Glomerular endothelial cell (primary cell): ENCODE measurements at places on chromosomes 6 and 20.

GRCh38 chr6:10338151-10338550, 76.7 kb downstream of the TFAP2A start:
- no peak for DNase-seq

- no peak for DNase-seq
Measured at GRCh38 chr6:34044945-34045595, 100.8 kb downstream of the GRM4 start.

- no peak for DNase-seq
Measured at GRCh38 chr20:10419550-10420133, 14.4 kb downstream of the MKKS start.

GRCh38 chr6:167034056-167034455, 34.9 kb downstream of the CEP43 start:
- DNase-seq: no peak

DNA sequence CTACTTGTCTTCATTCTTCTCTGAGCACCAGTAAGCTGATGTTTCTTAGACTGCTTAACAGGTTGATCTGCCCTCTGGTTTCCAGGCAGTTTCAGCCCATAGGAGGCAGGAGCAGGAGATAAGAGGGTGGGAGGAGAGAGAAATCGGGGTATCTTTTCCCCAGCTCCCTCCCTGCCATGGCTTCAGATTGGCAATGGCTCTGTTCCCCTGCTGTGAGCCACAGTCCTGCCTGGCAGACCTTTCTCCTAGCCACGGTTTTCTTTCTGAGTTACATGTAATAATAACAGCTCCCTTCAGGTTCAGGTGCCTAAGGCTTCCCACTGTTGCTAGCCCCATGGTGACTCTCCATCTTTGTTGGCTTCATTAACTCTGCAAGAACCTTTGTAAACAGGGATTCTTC, 115.3 kb downstream of the CD83 start:
- DNase-seq: no peak

DNA sequence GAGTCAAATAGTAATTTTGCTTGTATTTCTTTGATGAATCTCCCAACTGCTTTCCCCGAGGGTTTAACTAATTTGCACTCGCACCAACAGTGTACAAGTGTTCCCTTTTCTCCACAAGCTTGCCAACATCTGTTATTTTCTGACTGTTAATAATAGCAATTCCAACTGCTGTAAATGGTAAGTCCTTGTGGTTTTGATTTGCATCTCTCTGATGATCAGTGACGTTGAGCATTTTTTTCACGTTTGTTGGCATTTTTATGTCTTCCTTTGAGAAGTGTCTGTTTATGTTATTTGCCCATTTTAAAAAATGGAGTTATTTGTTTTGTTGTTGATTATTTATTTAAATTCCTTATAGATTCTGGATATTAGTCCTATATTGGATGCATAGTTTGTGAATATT, 399.8 kb upstream of the MAN1A1 start:
- no peak for DNase-seq

GRCh38 chr6:92297101-92297500, 1122.3 kb downstream of the EPHA7 start:
- no peak for DNase-seq

DNA sequence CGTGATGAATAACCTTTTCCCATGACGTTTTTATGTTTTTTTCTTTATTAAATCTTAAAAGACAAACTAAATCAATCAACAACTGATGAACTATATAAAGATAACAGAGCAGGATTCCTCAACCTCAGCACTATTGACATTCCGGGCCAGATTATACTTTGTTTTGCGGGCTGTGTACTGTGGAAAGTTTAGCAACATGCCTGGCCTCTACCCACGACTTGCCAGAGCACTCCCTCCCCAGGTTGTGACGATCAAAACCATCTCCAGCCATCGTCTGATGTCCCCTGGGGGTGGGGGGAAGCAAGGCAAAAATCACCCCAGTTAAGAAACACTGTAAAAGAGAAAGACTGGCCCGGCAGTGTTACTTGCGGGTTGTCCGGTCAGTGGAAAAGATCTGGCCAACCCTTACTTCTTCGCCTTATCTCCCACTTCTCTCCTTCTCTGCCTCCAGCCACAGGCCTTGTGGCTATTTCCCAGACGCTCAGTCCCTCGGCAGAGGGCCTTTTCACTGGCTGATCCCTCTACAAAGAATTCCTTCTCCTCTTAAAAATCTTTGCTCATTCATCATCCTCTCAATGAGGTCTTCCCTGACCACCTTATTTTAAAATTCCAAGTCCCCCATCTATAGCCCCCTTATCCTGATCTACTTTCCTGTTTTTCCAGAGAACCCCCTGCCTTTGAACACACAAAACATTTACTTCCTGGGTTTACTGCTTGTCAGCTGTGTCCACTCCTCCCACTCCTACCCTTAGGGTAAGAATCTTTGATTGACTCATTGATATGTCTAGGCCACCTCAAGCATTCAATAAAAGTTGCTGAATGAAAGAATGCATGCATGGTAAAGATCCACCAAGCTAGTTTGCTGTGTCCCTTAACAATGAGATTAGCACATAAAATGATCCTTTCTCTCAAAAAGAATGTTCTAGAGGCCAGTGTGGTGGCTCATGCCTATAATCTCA, 14.7 kb upstream of the RAB22A start:
- DNase-seq: no peak

GRCh38 chr6:142153196-142153595, 6.1 kb downstream of the VTA1 start:
- DNase-seq: no peak

GRCh38 chr20:62339647-62340062, 27.5 kb downstream of the LAMA5 start:
- no peak for DNase-seq

- no peak for DNase-seq
Measured at GRCh38 chr20:49804364-49804763, 8.3 kb upstream of the SLC9A8 start.

DNA sequence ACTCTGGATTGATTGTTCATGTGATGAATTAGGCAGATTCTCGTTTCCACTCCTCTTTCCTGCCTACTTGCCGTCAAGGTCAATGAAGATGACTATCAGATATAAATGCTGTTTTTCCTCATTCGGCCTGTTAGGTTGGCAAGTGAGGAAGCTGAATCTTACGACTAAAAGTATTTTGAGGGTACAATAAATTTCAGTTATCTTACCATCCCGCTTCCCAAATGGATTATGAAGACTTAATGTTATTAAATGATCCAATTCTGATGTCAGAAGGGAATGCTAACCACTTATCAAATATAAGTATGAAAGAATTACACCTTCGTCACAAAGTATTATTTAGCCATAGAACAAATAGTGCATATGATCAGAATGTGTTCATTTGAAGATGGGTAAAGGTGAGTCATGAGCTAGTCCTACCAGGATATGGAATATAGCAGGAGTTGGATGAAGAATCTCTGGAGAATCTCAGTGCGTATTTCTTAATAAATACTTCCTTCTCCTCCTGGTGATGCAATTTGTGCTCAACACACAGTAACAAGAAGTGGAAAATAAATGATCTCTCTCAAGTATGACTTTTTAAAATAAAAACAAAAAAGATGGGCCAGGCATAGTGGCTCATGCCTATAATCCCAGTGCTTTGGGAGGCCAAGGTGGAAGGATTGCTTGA, 4.6 kb downstream of the GPLD1 start:
- DNase-seq: no peak

DNA sequence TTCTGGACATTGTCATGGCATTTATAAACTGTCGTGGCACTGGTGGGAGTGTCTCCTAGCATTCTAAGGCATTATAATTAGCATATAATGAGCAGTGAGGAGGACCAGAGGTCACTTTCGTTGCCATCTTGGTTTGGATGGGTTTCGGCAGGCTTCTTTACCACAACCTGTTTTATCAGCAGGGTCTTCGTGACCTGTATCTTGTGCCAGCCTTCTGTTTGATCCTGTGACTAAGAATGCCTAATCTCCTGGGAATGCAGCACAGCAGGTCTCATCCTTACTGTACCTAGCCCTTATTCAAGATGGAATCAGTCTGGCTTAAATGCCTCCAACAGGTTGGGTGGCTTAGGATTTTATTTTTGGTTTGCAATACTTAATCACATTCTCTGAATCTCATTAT, 142.7 kb upstream of the GGTLC1 start:
- DNase-seq: no peak

- DNase-seq: no peak
Measured at GRCh38 chr6:153767127-153767526, 271.9 kb upstream of the OPRM1 start.

- DNase-seq: no peak
Measured at GRCh38 chr6:80544555-80544954, 438.1 kb downstream of the BCKDHB start.

DNA sequence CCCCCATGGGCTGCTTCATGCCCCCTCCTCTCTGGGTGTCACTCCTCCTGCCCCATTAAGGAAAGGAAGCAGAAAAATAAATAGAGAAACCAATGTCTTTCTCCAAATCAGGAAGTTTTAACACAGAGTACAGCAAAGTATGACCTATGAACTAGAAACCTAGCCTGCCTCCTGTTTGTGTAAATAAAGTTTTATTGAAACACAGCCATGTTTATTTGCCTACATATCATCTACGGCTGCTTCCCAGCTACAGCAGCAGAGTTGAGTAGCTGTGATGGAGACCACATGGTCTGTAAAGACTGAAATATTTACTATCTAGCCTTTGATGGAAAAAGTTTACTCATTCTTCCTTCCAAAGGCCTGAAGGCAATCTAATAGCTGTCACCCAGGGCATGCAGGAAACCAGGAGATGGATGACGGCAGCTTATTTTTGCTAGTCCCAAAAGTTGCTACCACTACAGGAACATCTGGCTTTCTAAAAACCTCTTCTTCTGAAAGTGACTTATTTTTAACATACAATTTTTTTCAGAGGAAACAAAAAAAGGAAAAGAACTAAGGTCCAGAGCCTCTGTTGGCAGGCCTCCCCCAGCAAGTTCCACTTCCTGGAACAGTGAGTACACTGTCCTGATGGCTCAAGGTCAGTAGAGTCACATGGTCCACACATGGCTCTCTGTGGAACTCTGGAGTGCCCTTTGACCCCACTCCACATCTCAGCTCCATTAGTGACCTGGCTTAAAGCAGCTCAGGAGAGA, 287.8 kb downstream of the PTPRT start:
- DNase-seq: no peak

- DNase-seq: no peak
Measured at GRCh38 chr6:70982747-70983146, 25.9 kb upstream of the B3GAT2 start.

- DNase-seq: no peak
Measured at GRCh38 chr6:110664933-110665332, 150.3 kb downstream of the CDK19 start.

DNA sequence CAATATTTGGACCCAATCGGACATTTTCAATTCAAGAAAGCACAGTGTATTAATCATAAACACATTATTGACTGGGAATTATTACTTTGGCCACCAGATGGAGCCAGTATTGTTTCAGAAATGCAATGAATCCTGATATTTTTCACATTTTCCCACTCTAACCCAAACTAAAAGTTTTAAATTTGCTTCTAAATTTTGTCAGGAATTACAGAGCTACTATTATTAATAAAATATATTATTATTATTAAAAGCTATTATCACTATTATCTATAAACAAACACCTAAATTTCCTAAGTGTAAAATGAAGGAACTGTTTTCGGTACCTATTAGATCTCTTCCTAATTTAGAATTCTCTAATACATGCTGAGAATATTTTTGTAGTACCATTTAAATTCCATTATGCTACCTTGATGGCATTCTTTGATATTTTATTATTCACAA, 245.3 kb downstream of the OGFRL1 start:
- DNase-seq: no peak

GRCh38 chr20:38547288-38548085, 33.5 kb upstream of the ADIG start:
- DNase-seq: no peak

DNA sequence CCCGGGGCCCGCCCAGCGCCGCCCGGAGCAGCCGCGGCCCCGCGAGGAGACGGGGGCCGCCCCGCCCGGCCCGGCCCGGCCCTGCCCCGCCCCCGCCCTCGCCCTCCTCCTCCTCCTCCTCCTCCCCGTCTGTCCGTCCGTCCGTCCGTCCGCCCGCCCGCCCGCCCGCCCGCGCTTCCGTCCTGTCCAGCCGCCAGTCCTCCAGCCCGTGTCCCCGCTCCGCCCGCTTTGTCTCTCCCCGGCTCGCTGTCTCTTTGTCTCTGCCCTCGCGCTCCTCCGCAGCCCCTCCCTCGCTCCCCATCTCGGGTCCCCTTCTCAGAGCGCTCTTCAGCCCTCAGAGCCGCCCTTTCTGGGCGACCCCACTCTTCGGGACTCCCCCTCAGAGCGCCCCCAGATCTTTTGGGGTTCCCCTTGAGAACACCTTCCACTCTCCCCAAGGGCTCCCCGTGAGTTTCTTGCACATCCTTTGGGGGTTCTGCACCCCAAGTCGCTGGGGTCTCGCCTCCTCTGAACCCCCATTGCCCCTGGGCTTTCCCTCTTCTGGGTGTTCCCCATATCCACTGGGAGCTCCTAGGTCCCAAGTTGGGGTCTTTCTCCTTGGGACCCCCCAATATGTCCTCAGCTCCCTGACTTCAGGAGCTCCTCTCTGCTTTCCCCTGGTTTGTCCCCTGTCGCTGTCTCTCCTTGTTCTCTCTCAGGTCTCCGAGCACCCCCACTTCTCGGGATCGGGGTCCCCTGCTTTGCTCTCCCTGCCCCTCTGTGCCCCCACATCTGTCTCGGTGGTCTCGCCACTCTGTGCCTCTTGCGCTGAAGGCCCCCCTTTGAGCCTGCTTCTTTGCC, 79.5 kb upstream of the MYL9 start:
- no peak for DNase-seq

- no peak for DNase-seq
Measured at GRCh38 chr6:169632841-169633240, 69.0 kb downstream of the WDR27 start.

- no peak for DNase-seq
Measured at GRCh38 chr6:153086225-153086990, 44.7 kb downstream of the RGS17 start.

DNA sequence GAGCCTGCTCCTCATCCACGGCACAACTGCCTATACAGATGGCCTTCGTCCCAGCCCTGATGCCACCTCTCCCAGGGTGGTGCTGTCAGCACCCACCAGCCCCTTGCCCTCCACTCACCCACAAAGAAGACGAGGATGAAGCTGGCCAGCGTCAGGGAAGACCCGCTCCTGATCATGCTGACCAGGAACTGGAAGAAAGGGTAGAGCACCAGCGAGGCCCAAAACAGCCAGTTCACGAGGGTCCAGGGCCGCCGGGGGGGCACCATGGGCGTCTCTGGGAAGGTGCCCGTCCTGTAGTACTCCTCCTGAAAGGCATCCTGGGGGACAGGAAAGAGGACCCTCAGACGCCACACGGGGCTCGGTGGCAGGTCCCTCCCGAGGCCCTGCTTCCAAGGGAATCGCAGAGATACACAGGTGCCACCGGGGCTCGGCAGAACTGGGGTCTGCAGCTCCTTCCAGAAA, 134.5 kb downstream of the AGPAT4 start:
- DNase-seq: no peak

DNA sequence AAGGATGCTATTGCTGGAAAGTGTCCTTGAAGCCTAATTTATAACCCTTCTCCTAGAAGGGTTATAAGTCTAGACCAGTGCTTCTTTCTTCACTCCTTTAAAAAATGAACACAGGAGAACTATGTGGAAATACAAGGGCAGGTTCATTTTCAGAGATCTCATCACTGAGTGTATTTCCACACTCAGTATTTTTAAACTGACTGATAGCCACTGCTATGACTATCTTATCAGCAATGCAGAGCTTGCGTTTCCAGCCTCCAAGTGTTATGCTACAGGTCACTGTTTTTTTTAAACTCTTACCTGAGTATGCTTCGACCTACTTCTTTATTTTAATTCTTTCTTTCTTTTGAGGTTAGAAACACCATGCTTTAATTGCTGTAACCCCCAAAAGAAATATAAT, 319.1 kb downstream of the ARHGAP18 start:
- DNase-seq: no peak
